ENCODE measurements at places on chromosomes 6 and 20.

DNA sequence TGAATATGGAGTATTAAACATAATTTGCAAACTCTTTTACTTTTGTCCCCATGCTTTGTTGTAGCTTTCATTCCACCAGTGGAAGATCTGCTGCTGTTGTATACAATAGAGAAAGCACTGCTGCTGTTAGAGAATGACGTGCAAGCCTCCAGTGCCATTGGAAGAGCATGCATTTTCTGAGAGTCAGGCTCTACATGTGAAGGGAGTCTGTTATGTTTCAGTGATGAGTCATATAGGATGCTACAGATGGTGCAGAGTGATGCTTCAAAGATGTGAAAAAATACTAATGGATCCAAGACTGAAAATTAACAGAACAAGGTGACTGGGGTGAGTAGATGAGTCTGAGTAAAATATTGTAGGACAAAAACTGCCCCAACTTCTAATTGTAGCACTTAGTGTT is 22.4 kb upstream of the BACH2 start:
- no peak for DNase-seq

DNA sequence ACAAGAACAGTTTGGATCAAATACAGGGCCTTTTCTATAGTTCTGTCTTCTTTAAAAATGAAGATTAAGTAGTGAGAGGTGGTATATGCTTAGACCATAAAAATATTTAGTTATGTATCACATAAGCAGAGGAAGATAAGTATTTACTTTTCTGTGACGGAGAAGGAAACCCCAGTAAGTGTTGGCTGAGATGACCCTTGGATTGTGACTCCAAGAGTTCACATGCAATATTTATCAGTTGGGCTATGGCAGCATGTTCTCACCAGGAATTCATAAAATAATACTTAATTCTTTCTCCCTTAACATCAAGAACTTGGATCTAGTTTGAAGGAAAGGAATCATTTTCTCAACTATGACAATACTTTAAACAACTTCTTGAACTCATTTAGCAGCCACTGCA is 98.4 kb upstream of the TBX18 start:
- DNase-seq: no peak

GRCh38 chr20:43248341-43248740 is 58.6 kb upstream of the PTPRT start:
- DNase-seq: no peak

DNA sequence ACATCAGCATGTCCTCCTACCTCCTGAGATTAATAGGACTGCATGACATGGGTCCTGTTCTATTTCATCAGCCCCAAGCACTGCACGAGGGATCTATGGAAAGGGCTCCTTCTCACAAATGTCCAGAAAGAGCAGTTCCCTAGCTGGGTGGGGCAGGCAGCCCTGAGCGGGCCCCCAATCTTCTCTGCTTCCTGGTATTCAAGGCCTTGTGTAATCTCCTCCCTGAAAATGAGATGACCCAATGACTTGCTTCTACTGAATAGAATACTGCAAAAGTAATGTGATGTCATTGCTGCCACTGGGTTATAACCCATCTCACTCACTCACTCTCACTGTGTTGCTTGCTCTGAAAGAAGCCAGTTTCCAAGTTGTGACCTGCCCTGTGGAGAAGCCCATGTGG is 126.4 kb downstream of the OPRM1 start:
- no peak for DNase-seq

GRCh38 chr20:49529470-49529869 is 38.5 kb downstream of the PTGIS start:
- DNase-seq: no peak

GRCh38 chr20:48166082-48166835 is 381.0 kb upstream of the SULF2 start:
- DNase-seq: no peak

DNA sequence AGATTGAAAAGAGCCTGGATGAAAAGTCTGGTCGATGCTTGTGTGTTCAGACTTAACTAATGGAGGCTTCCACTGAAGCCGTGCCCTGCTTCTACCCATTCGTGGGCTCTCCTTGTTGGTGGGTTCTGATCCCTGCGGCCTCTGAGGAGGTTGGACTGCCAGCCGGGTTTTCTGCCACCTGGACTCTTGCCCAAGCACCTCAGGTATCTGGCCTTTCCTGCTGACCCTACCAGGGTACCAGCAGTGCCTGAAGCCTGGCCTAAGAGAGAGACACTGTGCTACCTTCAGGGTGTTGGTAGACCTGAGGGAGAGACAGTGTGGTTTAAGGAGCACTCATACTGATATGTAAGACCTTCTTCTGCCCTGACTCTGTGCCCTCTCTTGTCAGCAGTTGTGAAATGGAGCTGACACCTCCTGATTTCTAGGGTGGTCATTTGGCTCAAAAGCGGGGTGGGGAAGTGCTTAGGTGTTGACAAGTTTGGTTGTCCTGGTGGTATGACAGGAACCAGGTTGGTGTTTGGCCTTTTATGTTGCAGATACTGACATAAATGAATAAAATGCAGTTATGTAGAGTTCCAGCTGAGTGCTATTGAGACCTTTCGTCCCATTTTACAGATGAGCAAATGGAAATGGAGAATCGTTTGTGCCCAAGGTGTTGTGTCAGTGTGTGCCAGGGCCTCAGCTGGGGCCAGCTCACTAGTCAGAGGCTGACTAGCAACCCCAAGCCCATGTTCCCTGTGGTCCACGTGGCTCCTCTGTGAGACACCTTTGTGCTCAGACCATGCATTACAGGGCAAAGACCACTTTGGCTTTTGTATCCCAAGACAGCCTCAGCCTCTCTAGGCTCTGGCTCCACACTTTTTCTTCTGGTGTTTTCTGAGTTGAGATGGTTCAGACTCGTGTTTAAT is 3.1 kb downstream of the PLCG1 start:
- no peak for DNase-seq

DNA sequence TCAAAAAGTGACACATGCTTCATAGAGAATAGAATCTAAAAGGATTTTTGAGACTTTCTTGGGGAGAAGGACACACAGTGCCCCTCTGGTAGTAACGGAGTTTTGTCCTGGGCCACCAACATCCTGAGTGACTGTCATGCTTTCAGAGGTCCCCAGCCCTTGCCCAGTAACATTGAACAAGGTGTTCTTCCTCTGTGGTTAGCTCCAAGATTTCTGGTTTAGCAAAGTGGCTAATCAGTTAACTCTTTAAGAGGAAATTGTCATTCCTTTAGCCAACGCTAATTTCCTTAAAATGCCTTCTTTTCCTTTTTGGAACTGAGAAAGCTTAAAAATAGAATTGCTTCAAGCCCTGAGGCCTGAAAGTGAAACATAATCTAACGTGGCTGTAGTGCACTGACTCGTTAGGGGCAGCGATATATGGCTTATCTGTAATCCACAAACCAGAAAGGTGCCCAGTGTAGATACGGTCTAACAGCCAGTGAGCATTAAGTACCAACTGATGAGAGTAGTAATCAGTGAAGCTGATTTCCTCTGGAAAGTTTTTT is 7.8 kb downstream of the E2F3 start:
- no peak for DNase-seq

- no peak for DNase-seq
Measured at GRCh38 chr6:111356551-111356950, 126.5 kb downstream of the REV3L start.

GRCh38 chr6:113854531-113855499 is 2.3 kb upstream of the MARCKS start:
- no peak for DNase-seq

DNA sequence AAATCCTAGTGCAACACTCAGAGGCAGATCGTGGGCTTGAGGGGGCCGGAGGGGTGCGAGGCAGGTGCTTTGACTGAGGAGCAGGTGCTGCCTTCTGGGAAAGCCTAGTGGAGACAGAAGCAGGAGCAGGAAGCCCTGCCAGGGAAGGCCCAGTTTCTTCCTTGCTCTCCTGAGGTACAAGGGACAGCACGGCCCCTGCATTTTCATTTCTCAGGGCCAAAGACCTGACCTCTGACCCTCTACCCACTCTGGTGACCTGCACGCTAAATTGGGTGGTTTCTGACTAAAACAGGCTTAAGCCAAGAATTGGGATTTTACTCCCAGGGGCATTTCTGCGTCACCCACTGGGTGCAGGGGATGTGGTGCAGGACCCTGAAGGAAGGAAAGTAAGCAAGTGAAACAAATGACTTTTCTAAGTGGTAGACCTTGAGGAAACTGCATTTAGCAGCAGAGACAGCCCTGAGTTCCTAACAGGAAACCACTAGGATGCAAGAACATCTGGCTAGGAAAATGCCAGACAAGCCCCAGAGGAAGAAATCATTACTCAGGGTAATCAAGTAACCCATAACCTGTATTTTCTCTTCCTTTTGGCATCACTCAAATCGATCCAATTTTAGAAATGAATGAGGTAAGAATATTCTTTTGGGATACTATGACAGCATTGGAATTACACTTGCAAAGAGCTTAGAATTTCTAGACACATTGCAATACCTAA is 141.7 kb downstream of the CD164 start:
- DNase-seq: no peak

DNA sequence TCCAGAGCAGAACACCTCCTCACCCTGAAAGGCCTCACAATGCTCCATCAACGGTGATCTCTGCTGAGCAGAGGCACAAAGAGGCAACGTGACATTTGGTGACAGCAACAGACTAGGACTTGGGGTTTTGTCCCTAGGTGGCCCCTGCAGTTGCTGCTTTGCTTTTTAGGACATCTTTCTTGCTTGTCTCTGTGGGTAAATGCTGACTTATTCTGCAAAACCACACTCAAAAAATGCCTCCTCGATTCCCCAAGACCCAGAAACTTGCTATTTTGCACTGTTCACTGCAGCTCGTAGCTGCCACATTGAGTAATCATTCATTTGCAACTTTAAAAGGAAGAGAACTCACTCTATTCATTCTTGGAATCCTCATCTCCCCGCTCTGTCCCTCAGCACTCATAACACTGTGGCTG is 209.9 kb downstream of the LY86 start:
- no peak for DNase-seq

All from activated gamma-delta T cell treated with anti-CD3 and anti-CD28 coated beads, Interleukin-2, amount 50 U/mL, for 16 hours (primary cell).